Iris pigment epithelial cell (primary cell): ENCODE measurements at places on chromosomes 3 and 15.

- DNase-seq, result peak; percentile 48
Measured at GRCh38 chr15:90141646-90142045, 39.4 kb upstream of the IDH2 start.

- no peak for DNase-seq
Measured at GRCh38 chr3:5194341-5194740, 6.8 kb downstream of the EDEM1 start.

GRCh38 chr3:14318646-14319045, 83.8 kb upstream of the SLC6A6 start:
- DNase-seq, result no peak

DNA sequence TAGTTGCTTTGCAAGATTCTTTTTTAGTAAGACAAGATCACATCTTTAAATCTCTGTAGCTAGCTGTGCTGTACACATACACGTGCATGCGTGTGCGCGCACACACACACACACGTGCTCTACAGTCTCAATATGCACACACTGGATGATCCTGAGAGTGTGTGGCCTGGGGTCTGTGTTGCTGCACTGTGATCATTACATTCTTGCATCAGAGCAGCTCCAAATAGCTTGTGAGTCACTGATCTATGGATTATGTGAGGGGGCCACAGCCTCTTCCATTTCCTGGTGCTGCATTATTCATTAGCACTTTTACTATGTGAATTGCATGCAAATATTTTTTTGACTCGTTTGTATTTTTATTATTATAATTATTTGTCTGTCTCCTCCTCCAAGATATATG, 34.6 kb downstream of the MCTP2 start:
- DNase-seq, result no peak

- no peak for DNase-seq
Measured at GRCh38 chr3:40024526-40024925, 215.1 kb downstream of the MYRIP start.

GRCh38 chr15:88835646-88836045, 32.4 kb downstream of the ACAN start:
- DNase-seq, result peak; percentile 17

- peak; percentile 86 for DNase-seq
Measured at GRCh38 chr15:78007964-78008886, 69.3 kb downstream of the TBC1D2B start.

GRCh38 chr15:99703603-99704443, 29.4 kb downstream of the LYSMD4 start:
- DNase-seq, result peak; percentile 94
